8988T (cell line): ENCODE measurements at places on chromosomes 6 and 20.

GRCh38 chr6:39992861-39993622, 58.8 kb upstream of the MOCS1 start:
- no peak for DNase-seq

- no peak for DNase-seq
Measured at GRCh38 chr20:49833483-49833882, 20.9 kb downstream of the SLC9A8 start.

DNA sequence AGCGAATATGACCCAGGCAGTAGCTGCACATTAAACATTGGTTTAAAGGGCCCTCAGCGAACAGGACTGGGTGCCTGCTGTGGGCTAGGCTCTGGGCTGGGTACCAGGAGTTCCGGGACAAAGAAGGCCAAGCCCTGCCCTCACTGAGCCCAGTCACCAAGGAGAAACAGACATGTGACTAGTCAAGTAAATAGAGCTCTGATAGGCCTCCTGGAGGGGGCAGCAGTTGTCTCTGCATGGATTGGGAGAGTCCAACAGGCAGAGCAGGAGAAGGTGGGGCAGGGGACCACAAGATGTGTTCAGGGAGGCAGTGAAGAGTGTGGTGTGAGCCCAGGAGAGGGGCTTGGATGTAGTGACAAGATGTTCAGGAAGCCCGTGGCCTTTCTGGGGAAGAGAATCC, 3.1 kb downstream of the HM13 start:
- peak; percentile 77 for DNase-seq

GRCh38 chr6:50591135-50591534, 122.2 kb upstream of the TFAP2D start:
- no peak for DNase-seq

GRCh38 chr6:139967497-139967896, 593.0 kb upstream of the CITED2 start:
- no peak for DNase-seq

DNA sequence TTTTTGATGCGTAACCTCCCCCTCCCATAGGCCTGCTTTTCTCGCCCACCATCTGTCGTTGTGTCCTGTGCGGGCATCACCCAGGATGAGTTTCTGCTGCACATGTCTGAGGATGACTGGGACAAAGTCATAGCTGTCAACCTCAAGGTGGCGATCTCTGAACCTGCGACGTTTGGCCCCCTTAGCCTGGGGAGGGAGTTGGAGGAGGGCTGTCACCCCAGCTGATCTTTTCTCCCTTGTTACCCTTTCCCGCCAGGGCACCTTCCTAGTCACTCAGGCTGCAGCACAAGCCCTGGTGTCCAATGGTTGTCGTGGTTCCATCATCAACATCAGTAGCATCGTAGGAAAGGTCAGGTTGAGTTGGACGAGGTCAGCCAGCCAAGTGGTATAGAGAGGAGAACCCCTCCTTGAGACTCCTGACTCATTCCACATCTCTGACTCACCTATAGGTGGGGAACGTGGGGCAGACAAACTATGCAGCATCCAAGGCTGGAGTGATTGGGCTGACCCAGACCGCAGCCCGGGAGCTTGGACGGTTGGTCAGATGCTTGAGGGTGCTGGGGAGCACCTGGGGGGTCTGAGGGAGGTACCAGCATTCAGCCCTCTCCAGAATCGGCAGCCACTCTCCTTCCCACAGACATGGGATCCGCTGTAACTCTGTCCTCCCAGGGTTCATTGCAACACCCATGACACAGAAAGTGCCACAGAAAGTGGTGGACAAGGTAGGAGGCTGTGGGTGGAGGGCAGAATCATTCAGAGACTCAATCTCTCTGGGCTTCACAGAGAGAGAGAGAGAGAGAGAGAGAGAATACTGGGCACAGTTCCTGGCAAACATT, 954 bp downstream of the HSD17B8 start:
- peak; percentile 84 for DNase-seq

DNA sequence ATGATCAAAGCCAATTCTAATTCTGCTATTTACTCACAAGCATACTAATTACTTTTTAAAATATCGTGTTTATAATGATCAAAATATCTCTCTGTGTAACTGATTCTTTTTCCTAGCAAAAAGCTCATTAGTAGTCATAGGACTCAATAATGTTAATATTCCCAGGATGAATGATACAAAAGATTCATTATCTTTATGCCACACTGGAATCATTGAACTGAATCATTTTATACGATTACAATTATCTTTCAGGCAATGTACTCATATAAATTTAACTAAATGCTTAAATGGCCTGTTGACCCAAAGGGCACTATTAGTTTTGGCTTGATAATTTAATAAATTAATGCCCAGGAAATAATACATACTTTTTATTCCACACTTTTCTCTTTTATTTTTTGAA, 96.3 kb downstream of the EYS start:
- DNase-seq, result no peak

DNA sequence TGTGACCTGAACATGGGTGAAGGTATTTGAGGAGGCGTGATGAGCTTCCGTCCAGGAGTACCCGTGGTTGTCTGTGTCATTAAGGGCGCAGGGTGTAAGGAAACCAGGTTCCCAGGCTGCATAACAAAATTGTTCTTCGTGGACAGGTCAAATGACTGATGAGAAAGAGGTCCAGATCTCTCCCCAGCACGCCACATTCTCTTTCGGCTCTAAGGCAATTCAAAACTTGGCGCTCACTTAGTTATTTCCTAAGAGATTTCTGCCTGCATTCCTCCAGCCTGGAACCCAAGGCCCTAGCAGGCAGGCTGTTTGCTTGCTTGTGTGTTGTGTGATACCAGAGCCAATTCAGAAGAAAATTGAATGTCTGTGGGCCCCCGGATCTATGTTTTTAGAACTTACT, 139.9 kb downstream of the AGPAT4 start:
- no peak for DNase-seq

DNA sequence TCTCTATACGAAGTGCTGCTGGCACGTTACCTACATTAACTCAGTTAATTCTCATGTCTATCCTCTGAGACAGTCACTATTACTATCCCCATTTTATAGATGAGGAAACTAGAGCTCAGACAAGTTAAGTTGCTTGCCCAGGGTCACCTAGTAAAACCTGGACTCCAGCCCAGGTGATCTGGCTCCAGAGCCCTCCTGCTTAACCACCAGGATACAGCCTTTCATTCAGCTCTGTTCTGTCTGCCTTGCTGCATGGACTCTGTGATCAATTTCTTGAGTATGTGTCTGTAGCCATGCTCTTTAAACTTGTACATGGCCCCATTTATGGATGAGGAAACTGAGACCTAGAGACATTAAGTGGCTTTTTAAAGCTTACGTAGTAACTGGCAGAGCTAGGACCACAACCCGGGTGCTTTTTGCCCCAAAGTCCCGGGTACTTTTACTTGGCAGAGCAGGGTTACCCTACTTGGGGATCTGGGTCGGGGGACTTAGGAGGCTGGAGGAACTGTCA, 4.7 kb downstream of the CDKN1A start:
- DNase-seq, result no peak

DNA sequence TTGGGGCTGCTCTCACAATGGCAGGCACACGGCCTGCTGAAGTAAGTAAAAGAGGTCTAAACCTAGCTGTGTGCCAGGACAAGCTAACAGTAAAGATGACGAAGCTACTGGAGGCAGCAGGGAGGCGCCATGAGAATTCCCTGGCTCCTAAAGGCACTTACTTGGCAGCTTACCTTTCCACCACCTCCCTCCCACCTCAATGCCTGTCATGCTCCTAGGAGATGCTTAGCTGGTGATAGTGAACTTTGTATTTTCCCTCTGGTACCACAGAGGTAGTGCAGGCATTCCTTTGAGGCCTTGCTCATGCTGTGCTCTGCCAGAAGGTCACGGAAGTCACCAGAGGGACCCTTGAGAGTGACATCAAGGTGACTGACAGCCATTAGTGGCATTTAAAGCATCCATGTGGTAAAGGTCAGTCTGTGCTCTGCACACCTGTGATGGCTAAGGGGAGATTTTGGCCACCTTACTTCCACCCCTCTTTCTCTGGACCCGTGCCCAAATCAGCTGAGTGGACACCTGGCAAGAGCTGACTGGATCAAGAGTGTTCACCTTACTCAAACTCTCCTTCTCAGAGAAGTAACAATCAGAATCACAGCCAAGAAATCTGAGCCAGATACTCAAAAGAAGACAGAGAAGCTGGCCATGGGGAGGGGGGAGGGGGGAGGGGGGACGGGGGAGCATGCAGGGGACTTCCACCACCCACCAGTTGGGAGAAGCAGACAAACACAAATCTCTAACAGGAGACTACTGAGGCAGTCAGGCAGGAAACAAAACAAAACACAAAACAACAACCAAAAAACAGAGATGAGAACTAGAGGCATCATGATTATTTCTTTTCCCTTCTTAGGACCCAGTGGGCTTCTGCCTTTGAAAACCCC, 2.9 kb downstream of the FKBP1A start:
- no peak for DNase-seq

GRCh38 chr20:8721098-8721497, 347.8 kb upstream of the PLCB4 start:
- DNase-seq, result no peak

- DNase-seq, result no peak
Measured at GRCh38 chr20:63036291-63036690, 29.5 kb upstream of the BHLHE23 start.

DNA sequence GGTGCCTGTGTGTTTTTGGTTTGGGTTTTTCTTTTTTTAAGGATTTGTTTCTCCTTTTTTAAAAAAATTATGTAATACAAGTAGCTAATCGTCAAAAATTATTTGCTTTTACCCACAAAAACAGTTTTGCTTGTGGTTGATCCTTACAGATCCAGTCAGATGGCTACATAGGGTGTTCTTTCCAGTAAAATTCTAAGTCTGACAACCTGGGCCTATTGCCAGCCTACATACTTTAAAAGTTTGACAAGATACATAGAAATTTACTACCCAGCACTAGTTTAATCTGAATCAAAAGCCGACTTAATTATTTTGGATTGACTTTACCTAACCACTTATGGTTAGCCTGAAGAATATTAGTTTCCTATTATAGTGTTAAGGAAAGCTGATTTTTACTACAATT, 2.1 kb upstream of the SOX4 start:
- DNase-seq, result no peak

- no peak for DNase-seq
Measured at GRCh38 chr6:56047931-56048540, 172.6 kb upstream of the BMP5 start.

DNA sequence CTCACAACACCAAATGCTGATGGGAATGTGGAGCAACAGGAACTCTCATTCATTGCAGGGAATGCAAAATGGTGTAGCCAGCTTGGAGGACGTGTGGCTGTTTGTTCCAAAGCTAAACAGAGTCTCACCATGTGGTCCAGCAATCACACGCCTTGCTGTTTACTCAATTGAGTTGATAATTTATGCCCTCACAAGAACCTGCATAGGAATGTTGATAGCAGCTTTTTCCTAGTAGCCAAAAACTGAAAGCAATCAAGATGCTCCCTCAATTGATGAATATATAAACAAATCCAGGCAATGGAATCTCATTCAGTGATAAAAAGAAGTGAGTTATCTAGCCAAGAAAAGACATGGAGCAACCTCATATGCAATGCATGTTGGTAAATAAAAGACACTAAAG, 15.6 kb upstream of the VSX1 start:
- DNase-seq, result no peak

- no peak for DNase-seq
Measured at GRCh38 chr6:34305982-34306708, 57.3 kb upstream of the SMIM29 start.

DNA sequence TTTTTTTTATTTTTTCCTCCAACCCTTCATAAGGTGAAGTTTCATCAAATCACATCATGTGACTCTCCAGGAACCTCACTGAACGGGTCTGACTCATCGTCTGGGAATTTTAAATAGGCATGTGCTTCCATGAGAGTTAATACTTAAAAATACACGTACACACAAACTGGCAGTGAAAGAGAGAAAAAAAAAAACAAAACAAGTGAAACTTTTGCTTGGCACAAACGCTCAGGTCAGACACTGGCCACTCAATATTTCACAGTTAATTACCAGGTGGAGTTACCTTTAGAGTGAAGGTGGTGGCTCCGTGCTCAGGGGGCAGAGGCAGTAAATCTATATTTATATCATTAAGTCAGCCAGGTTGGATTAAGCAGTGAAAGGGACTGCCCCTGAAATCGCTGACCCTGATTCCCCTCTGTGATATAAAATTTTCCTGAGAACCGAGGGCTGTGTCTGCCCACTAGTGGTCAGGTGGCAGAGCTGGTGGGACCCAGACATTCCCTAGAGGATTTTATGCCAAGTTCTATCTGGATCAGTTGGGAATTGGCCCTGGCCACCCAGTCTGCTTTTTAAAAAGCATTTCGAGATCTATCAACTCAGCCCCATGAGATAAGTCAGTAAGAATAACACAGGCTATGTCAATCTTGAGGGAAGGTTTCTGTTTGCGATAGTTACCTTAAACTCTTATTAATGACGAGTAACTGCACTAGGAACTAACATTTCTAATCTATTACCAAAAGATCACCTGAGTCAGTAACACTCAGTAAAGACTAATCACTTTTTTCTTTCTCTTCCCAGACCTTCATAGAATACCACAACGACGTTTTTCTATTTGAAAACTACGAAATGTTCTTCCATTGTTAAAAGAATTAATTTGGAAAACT, 259.1 kb downstream of the HDGFL1 start:
- peak; percentile 17 for DNase-seq

- DNase-seq, result no peak
Measured at GRCh38 chr6:55137929-55138693, 36.2 kb upstream of the HCRTR2 start.

GRCh38 chr6:120875900-120876299, 458.4 kb downstream of the TBC1D32 start:
- no peak for DNase-seq

DNA sequence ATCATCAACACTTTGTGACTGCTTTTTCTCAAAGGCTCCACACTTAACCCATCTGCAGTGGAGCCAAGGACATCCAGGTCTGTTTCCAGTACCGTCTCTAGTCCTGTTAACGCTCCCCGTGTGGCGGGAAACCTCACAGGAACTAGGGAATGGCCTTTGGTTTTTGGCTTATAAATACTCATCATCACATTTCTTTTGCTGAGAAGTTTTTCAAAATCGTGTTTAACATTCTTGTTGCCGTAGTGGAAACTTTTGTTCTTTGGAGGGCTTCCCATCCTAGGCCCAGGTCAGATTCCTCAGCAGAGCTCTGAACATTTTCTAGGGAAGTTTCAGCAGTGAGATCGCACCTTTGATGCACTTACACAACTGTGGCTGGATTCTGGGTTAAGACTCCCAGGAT, 24.6 kb downstream of the DAAM2 start:
- no peak for DNase-seq

- no peak for DNase-seq
Measured at GRCh38 chr6:13124131-13124530, 204.2 kb downstream of the TBC1D7 start.

GRCh38 chr20:32544260-32544722, 40.8 kb downstream of the NOL4L start:
- DNase-seq, result no peak

DNA sequence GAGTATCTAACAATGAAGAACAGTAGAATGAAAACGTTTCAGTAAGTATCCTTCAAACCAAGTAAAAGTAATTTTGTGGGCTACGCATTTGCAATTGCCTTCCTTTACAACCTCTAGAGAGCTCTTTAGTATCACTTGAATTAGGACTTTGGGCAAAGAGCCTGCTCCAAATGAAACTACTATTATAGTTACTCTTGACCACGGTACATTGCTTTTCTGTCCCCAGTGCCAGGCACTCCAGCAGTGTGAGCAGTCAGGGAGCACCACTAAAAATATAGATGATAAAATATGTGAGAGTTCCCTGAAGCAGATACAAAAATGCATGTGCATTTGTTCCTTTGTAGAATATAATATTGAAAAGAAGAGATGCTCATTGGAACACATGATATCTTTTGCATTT, 450.1 kb upstream of the MANEA start:
- DNase-seq, result no peak

GRCh38 chr20:58545565-58546415, 30.6 kb upstream of the APCDD1L start:
- DNase-seq, result no peak

- DNase-seq, result no peak
Measured at GRCh38 chr6:119533603-119534279, 184.2 kb upstream of the MAN1A1 start.
